ENCODE measurements at places on chromosomes 11 and 22.

DNA sequence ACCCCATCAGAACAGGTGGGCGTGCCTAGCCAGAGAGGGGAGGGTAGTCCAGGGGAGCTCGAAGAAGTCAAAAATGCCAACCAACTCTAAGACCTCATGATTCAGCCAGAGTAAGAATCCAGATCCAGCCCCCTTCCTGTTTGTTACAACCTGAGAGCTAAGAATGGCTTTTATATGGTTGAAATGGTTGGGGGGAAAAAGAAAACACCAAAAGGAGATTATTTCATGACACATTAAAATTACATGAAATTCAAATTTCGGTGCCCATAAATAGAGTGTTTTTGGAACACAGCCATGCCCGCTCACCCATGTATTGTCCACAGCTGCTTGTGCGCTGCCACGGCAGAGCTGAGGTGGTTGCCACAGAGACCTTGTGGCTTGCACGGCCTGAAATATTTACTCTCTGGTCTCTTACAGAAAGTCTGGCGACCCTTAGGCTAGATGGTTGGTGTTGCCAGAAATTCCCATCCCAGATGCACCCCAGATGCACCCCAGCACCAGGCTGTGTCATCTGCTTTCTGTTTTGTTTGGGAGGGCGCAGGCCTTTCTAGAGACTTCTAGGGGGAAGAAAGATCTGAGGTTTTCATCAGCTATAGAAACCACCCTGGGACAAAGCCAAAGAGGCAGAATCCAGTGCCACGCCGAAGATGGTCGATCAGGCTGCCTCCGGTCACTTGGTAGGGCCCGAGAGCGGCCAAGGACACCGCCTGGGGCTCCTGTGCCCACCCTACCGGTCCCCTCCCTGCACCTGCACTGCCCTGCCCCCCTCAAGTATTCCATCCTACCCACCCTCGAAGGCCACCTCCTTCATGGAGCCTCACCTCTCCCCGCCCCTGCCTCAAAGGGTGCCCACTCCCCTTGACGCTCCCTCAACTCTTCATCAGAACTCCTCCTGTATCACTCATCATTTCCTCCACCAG, 80.2 kb downstream of the DSCAML1 start:
- DNase-seq = no peak

- no peak for DNase-seq
These were observed 54.9 kb downstream of the LINC01488 start for GRCh38 chr11:69536406-69536805.

DNA sequence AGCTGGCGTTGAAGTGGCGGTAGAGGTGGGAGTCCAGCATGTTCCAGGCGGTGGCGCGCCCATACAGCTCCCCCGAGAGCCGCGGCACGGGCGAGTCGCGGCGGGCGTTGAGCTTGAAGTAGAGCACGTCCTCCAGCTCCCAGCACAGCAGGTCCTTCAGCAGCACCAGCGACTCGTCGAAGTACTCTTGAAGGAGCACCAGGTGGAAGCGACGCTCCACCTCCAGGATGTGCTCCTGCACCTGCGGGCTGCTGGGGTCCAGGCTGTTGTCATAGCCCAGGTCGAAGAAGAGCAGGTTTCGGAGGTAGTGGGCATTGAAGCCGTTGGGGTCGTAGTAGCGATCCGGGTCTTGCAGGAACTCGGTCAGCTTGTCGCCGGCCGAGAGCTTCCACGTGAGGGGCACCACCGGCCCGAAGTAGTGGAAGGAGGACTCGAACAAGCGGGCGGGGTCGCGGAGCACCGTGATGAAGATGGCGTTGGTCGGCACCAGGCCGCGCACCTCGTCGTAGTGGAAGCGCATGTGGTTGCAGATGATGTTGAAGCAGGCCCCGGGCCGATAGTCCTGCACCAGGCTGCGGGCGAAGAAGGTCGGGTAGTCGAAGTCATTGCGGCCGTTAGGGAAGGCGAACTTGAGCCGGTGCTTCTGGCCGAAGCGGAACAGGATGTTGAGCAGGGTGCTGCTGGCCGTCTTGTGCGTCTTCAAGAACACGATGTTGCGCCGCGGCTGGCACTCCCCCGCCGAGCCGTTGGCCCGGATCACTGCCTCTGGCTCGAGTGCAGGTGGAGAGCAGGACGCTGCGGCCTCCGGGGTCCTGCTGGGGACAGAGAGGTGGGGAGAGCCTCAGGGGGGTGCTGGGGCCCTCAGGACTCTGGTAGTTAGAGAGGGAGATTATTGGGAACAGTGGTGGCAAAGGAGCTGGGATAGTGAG, 9.0 kb upstream of the SEC14L6 start:
- no peak for DNase-seq

DNA sequence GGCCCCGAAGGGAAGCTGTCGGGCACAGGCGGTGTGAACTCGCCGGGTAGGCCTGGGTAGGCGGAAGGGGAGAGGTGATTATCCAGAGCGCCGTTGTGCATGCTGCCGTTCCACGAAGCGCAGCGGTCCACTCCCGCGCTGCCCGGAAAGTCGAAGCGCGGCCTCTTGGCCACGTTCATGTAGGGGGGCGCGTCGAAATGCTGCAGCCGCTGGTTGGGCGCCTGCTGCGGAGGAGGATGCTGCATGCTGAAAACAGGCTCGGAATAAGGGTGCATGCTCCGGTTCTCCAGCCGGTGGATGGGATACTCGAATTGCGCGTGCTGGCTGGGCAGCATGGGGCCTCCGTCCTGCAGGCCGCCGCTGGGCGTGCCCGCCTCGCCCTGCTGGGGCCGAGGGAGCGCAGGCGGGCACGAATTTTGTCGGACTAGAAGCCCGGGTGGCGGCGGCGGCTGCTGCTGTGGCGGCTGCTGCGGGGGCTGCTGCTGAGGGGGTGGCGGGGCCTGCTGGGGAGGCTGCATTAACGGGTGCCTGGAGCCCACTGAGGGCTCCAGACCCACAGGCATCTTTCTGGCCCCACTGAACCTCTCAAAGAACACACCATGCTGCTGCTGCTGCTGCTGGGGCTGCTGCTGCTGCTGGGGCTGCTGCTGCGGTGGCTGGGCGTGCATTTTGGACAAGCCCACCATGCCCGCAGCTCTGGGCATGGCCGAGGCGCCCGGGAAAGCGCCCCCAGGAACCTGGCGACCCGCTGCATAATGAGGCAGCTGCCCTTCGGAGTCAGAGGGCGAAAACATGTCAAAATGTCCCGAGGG, 2.3 kb downstream of the MN1 start:
- no peak for DNase-seq

DNA sequence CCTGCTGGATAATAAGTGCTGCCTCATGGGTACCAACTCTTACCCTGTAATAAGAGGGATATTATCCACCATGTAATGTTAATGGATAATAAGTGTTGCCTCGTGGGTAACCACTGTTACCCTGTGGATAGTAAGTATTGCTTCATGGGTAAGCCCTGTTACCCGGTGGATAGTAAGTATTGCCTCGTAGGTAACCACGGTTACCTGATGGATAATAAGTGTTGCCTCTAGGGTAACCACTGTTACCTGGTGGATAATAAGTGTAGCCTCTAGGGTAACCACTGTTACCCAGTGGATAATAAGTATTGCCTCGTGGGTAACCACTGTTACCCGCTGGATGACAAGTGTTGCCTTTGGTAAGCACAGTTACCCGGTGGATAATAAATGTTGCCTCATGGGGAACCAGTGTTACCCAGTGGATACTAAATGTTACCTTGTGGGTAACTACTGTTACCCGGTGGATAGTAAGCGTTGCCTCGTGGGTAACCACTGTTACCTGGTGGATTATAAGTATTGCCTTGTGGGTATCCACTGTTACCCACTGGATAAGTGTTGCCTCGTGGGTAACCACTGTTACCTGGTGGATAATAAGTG, 18.6 kb upstream of the NXPE4 start:
- DNase-seq = no peak

GRCh38 chr11:113668255-113668654, 37.9 kb downstream of the TMPRSS5 start:
- DNase-seq = no peak

DNA sequence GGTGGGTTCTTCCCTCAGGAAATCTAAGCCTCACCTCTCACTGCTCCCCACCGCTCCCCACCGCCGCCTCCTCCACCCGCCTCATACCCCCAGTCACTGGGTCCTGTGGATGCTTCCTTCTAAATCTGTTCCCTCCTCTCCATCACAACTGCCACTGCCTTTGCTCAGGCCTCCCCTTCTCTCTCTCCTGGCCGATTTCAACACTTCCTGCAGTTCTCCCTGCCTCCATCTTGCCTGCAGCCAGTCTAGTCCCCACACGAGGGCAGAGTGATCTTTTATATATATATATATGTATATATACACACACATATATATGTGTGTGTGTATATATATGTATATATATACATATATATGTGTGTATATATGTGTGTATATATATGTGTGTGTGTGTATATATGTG, 27.8 kb downstream of the CREB3L1 start:
- no peak for DNase-seq

- DNase-seq = no peak
These were observed 100.8 kb downstream of the TRAF6 start for GRCh38 chr11:36409152-36409816.

DNA sequence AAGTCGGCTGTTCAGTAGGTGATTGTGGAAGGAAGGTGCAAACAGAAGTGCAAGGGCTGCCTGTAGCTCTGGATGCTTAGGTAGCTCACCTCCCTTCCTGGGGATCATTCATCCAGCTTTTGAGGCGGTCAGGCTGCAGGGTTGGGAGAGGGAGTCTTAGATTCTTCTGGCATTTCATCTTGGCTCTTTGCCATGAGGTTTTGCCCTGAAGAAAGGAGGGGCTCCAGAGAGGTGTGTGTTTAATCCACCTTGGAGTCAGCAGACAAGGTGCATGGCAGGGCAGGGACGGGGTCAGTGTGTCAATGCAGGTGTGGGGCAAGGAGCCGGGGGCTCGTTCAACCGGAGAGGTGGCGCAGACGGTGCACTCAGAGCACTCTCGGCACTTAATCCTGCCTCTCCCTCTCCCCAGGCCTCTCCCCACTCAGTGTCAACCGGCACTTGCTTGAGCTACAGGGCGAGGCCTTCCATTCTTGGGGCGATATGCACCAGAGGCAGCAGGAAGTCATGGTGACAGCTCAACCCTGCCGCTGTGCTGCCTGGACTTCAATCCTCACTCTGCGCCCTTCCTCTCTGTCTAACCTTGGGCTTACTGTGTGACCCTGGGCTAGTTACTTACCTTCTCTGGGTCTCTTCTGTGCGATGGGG, 7.2 kb downstream of the ADAMTS15 start:
- no peak for DNase-seq

- DNase-seq = no peak
These were observed 21.7 kb downstream of the TIMP3 start for GRCh38 chr22:32823024-32823730.

DNA sequence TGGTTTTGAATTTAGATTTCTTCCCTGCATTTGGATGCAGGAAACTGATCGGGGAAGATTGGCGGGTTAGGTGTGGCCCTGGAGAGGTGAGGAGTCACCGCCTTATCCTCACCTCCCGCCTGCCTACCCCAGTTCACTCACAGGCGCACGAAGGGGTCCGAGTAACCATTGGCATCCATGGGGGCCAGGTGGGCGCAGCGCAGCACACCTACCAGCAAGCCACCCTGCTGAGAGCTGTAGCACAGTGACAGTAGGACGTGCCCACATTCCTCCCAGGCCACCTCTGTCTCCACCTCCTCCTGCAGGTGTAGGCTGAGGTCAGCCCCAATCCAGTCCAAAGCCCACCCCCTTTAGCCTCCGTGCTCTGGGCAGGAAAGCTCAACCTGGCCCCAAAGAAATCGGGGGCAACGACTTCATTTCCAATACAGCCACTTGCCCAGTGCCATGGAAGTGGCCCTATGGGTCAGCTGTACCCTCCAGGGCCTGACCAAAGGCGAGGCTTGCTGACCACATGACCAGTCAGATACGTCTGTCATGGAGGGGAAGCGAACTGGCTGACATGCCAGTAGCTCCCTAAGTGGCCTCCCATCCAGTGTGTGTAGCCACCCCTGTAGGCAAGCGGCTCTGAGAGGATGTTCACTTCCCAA, 6.7 kb downstream of the NDUFV1 start:
- no peak for DNase-seq

GRCh38 chr22:18056161-18056666, 21.6 kb upstream of the PEX26 start:
- DNase-seq = no peak

DNA sequence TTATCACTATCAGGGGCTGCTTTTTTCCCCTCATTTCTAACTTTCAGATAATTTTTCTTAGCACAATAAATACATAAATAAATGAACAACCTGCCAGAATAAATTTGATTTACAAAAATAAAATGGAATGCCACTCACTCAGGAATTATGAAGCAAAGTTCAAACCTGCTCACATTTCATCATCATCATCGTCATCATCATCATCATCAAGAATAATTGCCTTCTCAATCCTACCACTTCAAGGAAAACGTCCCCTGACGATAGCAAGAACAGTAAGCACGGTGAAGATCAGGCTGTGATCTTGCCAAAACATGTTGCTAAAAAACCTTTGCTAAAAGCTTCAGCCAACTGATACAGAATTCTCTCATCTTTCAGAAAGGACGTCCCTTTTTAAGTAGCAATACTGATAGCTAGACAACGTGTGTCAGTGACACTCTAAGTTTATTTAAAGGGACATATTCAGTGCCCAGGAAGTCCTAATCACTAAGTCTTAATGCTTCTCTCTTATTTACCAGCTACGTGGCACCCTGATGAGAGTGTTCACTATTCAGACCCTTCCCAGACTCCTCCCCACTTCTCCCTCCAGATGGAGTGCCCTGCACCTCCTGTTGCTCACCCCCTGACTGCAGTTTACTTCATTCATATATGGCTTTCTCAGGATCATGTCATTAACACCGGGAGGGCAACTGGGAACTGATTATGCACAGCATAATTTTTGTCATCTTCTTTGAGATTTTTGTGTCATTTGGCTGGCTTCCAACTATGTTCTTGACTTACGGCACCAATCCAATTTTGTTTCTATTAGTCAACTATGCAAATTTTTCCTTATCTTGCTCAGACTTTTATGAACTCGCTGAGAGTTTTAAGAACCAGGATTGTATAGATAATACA, 200.1 kb upstream of the GUCY1A2 start:
- no peak for DNase-seq

- no peak for DNase-seq
These were observed 59.9 kb upstream of the B3GNT6 start for GRCh38 chr11:76974179-76974891.

- DNase-seq = no peak
These were observed 69.1 kb downstream of the CDKN1C start for GRCh38 chr11:2816523-2816922.

DNA sequence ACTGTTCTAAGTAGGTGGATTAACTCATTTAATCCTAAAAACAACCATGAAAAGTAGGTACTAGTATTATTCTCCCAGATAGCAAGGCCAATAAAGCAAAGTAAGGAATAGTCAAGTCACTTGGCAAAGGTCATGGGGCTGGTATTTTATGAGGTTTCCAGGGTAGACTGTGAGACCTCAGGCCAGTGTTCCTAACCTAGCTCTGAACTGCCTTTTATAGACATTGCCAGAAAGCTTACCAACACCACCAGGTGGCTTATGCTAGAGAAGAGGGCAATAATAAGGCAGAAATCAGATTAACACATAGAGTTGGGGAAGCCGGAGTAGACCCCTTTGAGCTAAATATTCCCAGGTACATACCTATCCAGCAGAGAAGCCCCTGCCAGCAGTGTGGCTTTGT, 490.9 kb upstream of the TENM4 start:
- no peak for DNase-seq

DNA sequence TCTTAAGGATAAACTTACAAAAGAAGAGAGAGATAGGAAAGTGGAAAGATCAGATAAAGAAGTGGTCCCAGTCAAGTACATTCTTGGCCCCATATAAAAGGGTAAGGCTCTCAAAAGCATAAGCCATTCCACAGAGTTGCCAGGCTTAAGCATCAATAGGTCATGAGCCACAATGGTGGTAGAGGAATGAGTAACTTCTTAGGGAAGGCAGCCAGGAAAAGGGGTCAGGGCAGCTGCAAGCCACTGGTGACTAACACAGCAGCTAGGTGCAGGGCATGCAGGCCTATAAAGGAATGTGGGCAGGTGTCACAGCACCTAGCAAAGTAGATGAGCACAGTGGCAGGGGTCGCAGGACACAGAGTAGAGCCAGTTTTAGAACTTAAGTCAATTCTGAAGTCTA, 302.6 kb upstream of the FAT3 start:
- DNase-seq = no peak

All from activated T-cell treated with anti-CD3 and anti-CD28 coated beads for 1 hour (primary cell).